ENCODE measurements at places on chromosomes 11 and 22.

DNA sequence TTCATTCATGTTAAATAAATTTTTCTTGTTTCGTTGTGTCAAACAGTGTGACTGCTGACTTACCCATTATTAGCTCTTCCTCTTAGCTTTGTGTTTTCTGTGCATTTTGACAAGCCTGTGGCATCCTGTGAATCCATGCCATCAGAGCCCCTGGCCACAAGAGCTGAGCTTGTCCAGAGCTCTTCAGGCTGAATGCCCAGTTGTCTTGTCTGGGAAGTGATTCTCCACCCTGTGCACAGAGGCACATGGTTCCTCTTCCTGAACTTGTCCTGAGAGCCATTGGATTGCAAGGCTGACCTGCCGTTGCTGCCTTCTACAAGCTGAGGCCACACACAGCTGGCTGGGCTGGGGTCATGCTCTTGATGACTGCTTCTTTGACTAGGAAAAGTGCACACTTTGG, 64.1 kb downstream of the PPP6R3 start:
- DNase-seq: no peak

DNA sequence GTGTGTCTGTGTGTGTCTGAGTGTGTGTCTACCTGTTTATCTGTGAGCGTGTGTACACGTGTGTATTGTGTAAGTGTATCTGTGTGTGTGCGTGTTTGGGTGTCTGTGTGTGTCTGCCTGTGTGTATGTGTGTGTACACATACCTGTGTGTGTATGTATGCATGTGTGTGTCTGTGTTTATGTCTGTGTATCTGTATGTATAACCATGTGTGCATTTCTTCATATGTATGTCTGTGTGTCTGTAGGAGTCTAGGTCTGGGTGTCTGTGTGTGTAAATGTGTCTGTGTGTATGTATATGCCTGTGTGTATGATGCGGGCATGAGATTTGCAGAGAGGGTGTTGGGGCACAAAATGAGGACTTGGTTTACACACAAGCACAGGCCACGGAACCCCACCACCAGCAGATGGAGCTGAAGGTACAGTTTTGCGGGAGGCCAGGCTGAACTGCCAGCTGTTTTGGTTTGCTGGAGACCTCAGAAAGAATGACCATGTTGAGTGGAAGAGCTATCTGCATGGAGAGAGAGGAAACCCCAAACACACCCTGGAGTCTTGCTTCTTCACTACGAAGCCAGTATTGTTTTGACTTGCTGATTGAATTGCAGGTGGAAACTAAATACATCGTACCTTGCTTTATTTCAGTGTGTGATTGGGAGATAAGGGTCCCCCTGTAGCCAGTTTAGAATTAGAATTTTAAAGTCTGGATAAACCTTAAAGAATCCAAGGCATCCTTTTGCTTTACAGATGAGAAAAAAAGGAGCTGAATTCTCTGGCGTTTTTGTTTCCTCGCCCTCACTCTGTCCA, 497.2 kb downstream of the NTM start:
- DNase-seq: no peak

- DNase-seq: no peak
These were observed 211.4 kb downstream of the AASDHPPT start for GRCh38 chr11:106288822-106289387.

- DNase-seq: no peak
These were observed at the start of gene PGR for GRCh38 chr11:101129203-101129943. PGR (minus strand) TSS chr11:101129813; CDS start chr11:101129070, 743 bp downstream.

- no peak for DNase-seq
These were observed 7.1 kb upstream of the PEX26 start for GRCh38 chr22:18070556-18071306.

DNA sequence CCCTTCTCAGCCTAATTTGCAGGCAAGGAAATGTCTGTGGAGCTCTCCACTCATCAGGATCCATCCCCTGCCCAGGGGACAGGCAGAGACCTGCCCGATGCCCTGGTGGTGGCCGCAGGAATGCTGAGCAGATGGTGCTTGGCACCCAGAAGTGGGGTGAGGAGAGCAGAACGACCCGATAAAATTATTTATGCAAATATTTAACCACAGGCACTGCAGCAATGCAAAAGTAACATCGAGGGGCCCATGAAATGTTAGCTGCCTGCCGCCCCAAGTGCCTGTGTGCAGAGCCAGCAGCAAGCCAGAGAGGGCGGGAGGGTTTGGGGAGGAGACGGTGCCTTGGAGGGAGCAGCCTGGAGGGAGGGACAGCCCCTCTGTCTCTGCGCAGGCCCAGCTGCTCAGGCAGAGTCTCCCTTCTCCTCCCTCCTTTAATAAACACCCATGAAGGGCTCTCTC, 205.5 kb downstream of the CTTN start:
- DNase-seq: no peak

DNA sequence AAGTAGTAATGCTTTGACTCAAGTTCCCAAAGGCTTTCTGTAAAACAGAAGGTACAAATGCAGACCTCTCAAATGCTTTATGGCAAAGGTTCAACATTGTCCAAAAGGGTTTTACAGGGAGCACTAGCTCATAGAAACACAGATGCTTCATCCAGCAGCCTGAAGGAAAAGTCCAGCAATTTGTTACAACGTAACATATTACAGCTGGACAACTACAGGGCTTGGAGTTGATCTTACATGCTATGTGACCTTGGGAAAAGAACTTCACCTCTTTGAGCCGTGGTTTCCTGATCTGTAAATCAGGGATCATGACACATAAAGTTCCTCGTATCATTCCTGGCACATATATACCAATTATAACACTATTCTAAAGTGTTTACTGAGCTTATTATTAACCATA, 84.9 kb downstream of the DDIAS start:
- no peak for DNase-seq

DNA sequence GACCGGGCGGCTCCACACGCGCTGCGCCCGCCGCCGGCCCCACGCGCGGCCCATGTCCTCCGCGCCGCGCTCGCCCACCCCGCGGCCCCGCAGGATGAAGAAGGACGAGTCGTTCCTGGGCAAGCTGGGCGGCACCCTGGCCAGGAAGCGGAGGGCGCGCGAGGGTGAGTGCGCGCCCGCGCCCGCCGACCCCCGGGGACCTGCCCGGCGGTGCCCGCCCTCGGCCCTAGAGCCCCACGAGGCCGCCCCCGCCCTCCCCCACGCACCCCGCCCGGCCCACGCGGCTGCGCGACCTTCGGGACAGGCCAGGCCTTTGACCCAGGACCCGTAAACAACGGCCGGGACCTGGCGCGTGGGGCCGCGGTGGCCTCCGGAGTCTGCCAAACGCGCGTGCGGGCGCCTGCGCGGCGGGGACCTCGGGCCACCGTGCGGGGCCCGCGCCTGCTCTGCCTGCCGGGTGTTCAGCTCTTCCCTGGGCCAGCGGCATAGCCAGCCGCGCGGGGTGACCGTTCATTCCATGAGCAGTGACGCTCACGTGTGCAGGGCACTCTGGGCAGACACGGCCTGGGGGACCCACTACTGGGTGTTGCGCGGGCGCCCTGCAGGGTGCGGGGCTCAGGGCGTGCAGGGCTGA, at the start of gene PARVB:
PARVB (plus strand) TSS at position 15 of the 634 bp plus-strand sequence; CDS start at position 53, 38 bp downstream.
- no peak for DNase-seq

All from stimulated activated CD4-positive, alpha-beta T cell treated with anti-CD3 and anti-CD28 coated beads, TNF-alpha, amount 100 ng/mL, for 1 hour (primary cell).